ENCODE measurements at places on chromosomes 1 and 21. TPM values are rescaled to one million over a fixed set of nuclear protein-coding genes. Genes with fewer than 3 reads are reported as not detected.

DNA sequence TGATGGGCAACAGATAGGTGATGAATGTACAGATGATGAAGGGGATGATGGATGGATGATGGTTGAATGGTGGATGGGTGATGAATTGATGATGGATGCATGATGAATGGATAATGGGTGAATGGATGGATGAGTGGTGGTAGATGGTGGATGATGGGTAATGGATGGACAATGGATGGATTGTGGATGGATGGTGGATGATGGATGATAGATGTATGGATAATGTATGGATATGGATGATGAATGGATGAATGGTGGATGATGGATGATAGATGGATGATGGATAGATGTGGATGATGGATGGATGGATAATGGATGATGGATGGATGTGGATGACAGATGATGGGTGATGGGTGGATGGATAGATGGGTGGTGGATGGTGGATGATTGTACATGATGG, 35.7 kb downstream of the WNT3A start:
- H3K4me1 ChIP-seq = peaks cover 3% of the 10 kb centered on the region
- H3K36me3 ChIP-seq = no peaks in the 10 kb centered on the region

DNA sequence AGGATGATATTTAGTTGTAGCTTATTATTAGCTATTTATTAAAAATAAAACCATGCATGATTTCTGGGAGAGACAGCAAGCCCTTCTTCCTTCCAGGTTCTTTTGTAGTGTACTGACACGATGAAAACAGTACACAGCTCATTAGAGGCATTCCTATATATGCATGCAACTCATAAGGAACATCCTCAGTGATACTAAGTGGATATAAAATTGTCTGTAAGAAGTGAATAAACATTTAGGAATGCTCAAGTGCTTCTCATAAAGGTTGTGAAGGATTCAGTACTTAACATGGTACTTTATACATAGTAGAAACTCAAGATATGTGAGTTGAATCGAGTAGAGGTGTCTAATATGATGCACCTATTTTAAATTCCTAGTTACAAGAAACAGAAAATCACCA, 287.7 kb downstream of the SDCCAG8 start:
- H3K4me1 ChIP-seq = no peaks in the 10 kb centered on the region
- H3K27ac ChIP-seq = no peak overlapping the region
- H3K36me3 ChIP-seq = peaks cover 12% of the 10 kb centered on the region
- H3K4me3 ChIP-seq = no peak overlapping the region
- no peak for DNase-seq

GRCh38 chr1:71080230-71080738, 551 bp downstream of the ZRANB2 start:
- H3K4me1 ChIP-seq = peaks cover 17% of the 10 kb centered on the region
- peak overlapping the region; percentile 82 for H3K27ac ChIP-seq
- DNase-seq = no peak
- no peaks in the 10 kb centered on the region for H3K36me3 ChIP-seq

HES4 gene
- 34.6 TPM for total RNA-seq

DDAH1 gene
- 10.3 TPM for total RNA-seq

- H3K27ac ChIP-seq = no peak overlapping the region
- H3K4me3 ChIP-seq = no peak overlapping the region
- H3K27me3 ChIP-seq = no peaks in the 10 kb centered on the region
Measured at GRCh38 chr1:213281640-213282301, 230.7 kb downstream of the RPS6KC1 start.

DNA sequence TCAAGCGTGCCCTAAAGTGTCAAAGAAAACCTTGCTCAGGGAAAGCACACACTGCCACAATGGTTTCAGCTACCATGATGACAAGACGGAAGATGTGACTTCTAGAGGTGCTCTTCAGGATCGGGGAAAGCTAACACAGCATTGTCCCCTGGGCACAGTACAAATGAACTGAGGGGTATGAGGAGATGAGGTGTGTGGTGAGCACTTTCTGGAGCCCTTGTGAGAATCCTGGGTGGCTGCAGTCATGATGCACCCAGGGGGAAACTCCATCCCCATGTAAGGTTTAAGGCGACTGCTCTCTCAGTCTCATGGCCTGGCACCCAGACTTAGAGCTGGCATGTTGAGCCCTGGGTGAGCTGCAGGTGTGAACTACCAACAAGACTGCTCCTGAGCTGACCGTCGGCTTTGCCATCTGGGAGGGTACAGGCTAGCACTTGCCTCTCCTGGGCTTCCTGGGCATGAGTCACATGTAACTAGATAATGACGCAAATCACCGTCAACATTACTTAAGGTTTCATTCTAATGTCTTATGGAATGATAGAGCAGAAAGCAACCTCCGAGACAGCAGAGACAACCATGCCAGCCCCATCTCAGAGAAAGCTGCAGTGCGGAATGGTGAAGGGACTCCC, 144.6 kb downstream of the CLIC6 start:
- DNase-seq = no peak
- peaks cover 4% of the 10 kb centered on the region for H3K36me3 ChIP-seq
- peaks cover 85% of the 10 kb centered on the region for H3K4me1 ChIP-seq
- no peak overlapping the region for H3K4me3 ChIP-seq
- H3K27me3 ChIP-seq = no peaks in the 10 kb centered on the region

CFHR1 gene
- total RNA-seq = not detected

SORT1 gene
- 30.7 TPM for total RNA-seq

UBL4B gene
- not detected for total RNA-seq

CLEC20A gene
- total RNA-seq = not detected

GRCh38 chr1:174206148-174206836, 47.0 kb downstream of the RABGAP1L start:
- H3K27ac ChIP-seq = no peak overlapping the region
- no peaks in the 10 kb centered on the region for H3K36me3 ChIP-seq
- no peak for DNase-seq
- H3K4me3 ChIP-seq = no peak overlapping the region
- H3K27me3 ChIP-seq = no peaks in the 10 kb centered on the region

DENND4B gene
- 42.7 TPM for total RNA-seq

DNA sequence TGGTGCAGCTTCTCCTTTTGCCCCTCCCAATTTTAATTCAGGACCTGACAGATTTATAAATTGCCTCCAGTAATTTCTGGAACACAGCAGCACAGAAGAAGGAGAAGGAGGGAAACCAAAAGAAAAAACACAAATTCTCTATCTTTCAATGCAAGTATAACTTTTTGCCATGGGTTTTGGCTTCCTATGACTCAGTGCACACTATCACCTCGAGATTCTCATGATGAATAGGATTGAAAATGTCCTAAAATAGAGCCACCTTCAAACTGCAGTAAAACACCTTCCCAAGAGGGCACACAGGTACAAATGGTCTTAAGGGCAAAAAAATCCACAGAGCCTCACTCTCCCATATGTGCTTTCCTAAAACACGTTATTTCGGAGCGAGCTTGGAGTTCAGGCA, 113.6 kb downstream of the HLCS start:
- no peak overlapping the region for H3K4me3 ChIP-seq
- DNase-seq = no peak
- no peaks in the 10 kb centered on the region for H3K27me3 ChIP-seq
- H3K36me3 ChIP-seq = no peaks in the 10 kb centered on the region
- no peaks in the 10 kb centered on the region for H3K4me1 ChIP-seq

DNA sequence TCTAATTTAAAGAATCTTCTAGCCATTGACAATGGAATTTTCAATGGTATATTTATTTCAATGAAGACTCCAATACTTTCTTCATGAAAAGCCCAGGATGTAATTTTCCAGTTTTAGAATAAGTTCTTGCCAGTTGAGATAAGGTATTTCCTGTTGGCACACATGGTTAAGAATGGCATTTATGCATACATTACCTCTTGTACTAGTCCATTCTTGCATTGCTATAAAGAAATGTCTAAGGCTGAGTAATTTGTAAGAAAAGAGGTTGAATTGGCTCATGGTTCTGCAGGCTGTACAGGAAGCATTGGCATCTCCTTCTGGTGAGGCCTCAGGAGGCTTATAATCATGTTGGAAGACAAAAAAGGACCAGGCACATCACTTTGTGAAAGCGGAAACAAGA, 1179.6 kb downstream of the AMY1C start:
- H3K4me3 ChIP-seq = no peak overlapping the region
- no peak for DNase-seq
- H3K27me3 ChIP-seq = no peaks in the 10 kb centered on the region
- H3K36me3 ChIP-seq = no peaks in the 10 kb centered on the region

DIRAS3 gene
- 2.0 TPM for total RNA-seq

GRCh38 chr1:111174070-111174469, 26.4 kb downstream of the DENND2D start:
- H3K4me1 ChIP-seq = no peaks in the 10 kb centered on the region
- no peak overlapping the region for H3K4me3 ChIP-seq
- no peak overlapping the region for H3K27ac ChIP-seq
- no peaks in the 10 kb centered on the region for H3K36me3 ChIP-seq

- peak overlapping the region; percentile 17 for H3K27ac ChIP-seq
- DNase-seq = peak; percentile 78
- no peaks in the 10 kb centered on the region for H3K36me3 ChIP-seq
- H3K4me1 ChIP-seq = peaks cover 26% of the 10 kb centered on the region
Measured at GRCh38 chr1:220370041-220370700, 97.9 kb upstream of the RAB3GAP2 start.

PRAMEF18 gene
- not detected for total RNA-seq

- H3K4me1 ChIP-seq = peaks cover 29% of the 10 kb centered on the region
- no peak overlapping the region for H3K27ac ChIP-seq
- no peaks in the 10 kb centered on the region for H3K36me3 ChIP-seq
- no peak for DNase-seq
- no peaks in the 10 kb centered on the region for H3K27me3 ChIP-seq
- H3K4me3 ChIP-seq = no peak overlapping the region
Measured at GRCh38 chr1:55197099-55197498, 18.1 kb downstream of the USP24 start.

DNA sequence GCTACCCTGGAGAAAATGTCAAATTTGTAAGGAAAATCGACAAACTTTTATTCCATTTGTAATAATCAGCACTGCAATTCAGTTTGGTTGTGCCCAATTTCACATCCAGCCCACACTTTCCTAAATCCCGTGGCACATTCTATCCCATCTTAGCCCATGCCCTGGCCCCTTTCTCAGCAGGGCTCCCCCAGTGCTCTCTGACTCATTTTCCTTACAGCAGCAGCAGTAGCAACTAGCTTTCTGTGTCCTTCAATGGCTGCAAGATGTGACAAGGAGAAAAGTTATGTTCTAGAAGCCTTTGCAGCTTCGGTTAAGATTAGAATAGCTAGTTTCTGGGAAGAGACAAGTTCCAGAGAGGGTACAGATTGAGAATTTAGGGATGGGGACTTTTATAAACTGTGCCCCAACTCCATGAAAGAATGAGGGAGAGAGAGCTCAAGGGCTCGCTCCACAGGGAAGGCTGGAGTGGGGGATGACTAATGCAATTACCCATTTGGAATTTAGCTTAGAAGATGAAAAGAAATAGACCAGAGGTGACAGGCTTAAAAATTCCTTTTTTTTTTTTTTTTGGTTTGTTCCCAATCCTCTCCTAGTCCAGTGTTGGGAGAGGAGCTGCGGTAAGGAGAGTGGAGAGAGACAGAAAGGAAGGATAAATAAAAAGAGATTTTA, 47.0 kb upstream of the POU2F1 start:
- no peak overlapping the region for H3K27ac ChIP-seq
- no peaks in the 10 kb centered on the region for H3K36me3 ChIP-seq
- no peak overlapping the region for H3K4me3 ChIP-seq

DNA sequence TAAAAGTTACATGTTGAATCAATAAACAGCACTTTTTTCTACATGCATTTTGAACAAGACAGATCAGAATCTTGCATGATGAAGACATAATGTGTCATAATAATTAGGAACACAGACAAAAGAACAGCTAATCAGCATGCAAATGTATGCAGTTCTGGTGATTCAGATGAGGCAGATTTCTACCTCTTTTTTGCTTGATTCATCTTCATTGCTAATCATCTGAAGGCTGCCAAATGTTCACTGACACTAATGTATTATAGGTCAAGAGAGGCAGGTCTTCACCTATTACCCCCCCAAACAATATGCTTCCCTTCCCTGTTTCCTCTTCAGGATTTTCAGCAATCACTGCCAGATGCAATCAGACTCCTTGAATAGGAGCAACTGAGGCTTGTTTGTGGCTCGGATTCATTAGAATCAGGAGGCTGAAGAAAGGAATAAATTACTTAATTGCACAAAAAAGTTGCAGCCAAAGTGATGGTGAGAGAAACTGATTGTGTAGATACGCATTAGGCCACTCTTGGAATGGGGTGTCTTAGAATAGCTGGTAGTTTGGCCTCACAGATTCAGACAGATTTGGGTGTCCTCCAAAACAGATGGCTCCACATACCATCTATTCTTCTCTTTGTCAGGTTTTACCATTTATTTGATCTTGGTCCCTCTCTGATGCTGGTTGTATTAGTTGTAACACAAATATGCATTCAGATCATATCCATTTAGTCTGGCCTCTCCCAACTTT, 275.4 kb downstream of the RPS6KC1 start:
- no peak overlapping the region for H3K4me3 ChIP-seq
- no peaks in the 10 kb centered on the region for H3K4me1 ChIP-seq
- H3K36me3 ChIP-seq = no peaks in the 10 kb centered on the region

- no peaks in the 10 kb centered on the region for H3K4me1 ChIP-seq
- no peak overlapping the region for H3K4me3 ChIP-seq
- no peak overlapping the region for H3K27ac ChIP-seq
- no peaks in the 10 kb centered on the region for H3K36me3 ChIP-seq
- H3K27me3 ChIP-seq = no peaks in the 10 kb centered on the region
- no peak for DNase-seq
Measured at GRCh38 chr1:115499253-115499652, 142.5 kb upstream of the VANGL1 start.

GRCh38 chr1:1967879-1968278, 35.7 kb downstream of the CFAP74 start:
- H3K36me3 ChIP-seq = no peaks in the 10 kb centered on the region
- no peaks in the 10 kb centered on the region for H3K27me3 ChIP-seq
- H3K4me3 ChIP-seq = no peak overlapping the region
- H3K4me1 ChIP-seq = no peaks in the 10 kb centered on the region

NPHP4 gene
- total RNA-seq = 11.3 TPM

SEC16B gene
- 1.7 TPM for total RNA-seq

DNA sequence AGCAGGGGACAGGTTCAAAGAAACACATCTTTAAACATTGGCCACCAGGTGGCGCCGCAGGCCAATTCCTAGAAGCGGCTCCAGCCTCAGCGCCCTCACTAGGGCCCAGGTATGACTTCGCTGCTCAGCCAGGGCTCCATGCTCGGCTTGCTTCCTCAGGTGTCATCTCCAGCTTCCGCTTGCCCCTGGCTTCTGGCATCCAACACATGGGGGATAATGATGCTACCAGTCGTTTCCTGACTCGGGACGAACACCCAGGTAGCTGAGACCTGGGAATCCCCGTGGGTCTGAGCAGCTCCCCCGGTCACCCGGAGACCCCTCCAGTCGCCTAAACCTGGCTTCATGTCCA, 8.5 kb upstream of the MEX3A start:
- H3K36me3 ChIP-seq = no peaks in the 10 kb centered on the region
- H3K27me3 ChIP-seq = no peaks in the 10 kb centered on the region
- H3K27ac ChIP-seq = no peak overlapping the region

PPIE gene
- 32.4 TPM for total RNA-seq

GRCh38 chr1:210475321-210475720, 146.6 kb downstream of the HHAT start:
- no peaks in the 10 kb centered on the region for H3K4me1 ChIP-seq
- no peaks in the 10 kb centered on the region for H3K36me3 ChIP-seq
- H3K27me3 ChIP-seq = no peaks in the 10 kb centered on the region
- no peak for DNase-seq

GRCh38 chr21:42575111-42575510, 61.5 kb downstream of the SLC37A1 start:
- no peak overlapping the region for H3K27ac ChIP-seq
- H3K36me3 ChIP-seq = no peaks in the 10 kb centered on the region
- no peak overlapping the region for H3K4me3 ChIP-seq
- no peaks in the 10 kb centered on the region for H3K27me3 ChIP-seq
- DNase-seq = no peak

Data from vagina (tissue), 2 donors.